ENCODE measurements at places on chromosomes 5 and 9.
A peak's percentile ranks its signal among the peaks of the same experiment; 100 is the strongest.

DNA sequence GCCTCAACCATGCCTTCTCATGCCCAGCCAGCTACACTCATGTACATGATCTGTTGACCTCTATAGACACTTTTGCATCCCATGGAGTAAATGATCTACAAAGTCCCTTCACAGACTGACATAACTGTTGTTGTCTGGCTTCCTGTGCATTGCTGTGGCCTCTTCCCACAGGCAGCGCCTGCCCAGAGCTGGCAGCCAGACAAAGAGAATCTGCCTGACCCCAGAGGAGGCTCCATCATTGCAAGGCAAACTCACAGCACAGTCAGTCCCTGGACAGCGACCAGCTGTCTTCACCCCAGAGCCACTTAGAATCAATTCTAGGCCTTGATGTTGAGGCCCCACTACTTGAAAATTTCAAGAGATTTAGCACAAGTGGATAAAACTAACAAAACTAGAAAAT lies 65.5 kb downstream of the INSYN2B start:
- DNase-seq = no peak

GRCh38 chr5:26482810-26483375 lies 555.5 kb downstream of the CDH9 start:
- DNase-seq = no peak

DNA sequence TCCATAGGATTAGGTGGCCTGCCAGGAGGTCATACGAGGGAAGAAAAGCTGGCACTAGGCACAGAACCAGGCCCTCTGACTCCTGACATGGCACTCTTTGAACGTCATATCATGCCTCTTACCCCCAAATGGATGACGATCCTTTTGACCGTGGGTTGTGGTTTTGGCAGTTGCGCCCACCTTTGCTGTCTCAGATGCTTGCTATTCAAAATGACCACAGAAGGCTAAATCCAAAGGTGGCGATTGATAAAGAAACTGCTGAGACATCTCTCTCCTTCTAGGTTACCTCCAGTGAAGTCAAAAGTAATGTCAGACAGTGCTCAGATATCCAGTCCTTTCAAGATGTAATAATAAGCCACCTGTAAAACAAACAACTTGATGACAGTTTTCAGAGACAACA lies 385.0 kb downstream of the EFNA5 start:
- DNase-seq = no peak

GRCh38 chr5:109483395-109483971 lies 73.7 kb upstream of the PJA2 start:
- DNase-seq = no peak

- DNase-seq = no peak
Observed at GRCh38 chr9:31958572-31958971, 425.9 kb upstream of the ACO1 start.

- DNase-seq = no peak
Observed at GRCh38 chr9:36169708-36170107, 520 bp downstream of the CCIN start.

DNA sequence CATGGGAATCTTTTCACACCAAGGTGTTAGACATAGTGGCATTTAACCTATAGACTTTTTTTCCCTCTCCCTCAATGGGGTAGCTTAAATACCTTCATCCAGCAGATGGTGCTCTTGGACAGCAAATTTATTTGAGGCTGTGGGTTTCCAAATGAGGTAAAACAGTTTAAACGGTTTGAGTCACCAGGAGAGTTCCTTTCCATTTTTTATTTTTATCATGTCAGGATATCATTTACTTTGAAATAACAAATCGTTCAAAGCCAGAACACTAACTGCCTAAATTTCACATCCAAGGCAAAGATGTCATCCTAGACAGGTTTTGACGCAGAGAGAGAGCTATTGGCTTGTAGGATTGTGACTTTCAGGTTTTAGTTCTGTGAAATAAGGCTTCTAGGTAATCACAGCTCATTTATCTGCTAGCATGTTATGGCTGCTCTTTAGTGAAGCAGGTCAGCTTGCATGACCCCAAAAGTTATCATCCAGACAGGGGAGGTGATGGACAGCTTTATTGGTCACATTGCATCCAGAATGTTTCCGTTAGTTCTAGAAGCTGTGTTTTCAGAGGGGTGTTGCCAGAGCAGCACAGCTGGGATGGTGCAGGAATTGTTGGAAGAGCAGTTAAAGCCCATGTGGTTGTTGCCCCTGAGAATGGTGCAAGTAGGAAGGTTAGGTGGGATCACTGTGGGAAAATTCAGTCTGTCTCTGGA lies 69.8 kb downstream of the KDM4C start:
- no peak for DNase-seq

DNA sequence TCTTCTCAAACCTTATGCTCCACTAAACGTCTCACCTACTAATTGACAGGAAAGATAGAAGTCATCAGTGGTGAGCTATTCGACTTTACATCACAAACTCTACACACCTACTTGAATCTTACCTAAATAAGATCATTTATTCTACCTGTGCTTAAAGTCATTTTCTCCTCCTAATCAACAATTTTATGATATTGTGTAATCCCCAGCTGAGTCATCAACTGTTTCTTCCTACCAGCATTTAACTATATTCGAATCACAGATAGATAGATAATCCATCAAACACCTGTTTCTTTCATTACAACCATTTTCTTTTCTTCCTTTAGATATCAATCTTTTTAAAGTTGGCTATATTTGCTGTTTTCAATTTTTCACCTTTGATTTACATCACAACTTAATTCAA lies 181.5 kb downstream of the LPAR1 start:
- no peak for DNase-seq

DNA sequence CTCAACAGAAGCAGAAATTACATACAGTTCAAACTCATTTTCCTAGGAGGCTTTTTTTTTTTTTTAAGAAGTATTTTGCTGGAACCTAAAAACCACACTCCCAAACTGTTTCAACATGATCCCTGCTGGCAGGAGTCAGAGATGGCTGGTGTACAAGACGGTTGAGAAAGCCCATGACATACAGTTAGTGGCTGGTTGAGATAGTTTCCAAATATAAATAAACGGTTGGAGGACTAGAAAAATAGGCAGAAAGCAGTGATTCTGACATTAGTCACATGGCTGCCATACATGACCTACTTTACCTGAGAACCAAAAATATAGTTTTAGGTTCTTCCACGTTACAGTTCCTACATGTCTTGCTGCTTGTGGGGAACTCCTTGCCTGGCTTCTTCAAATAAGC lies 31.7 kb upstream of the BASP1 start:
- no peak for DNase-seq

DNA sequence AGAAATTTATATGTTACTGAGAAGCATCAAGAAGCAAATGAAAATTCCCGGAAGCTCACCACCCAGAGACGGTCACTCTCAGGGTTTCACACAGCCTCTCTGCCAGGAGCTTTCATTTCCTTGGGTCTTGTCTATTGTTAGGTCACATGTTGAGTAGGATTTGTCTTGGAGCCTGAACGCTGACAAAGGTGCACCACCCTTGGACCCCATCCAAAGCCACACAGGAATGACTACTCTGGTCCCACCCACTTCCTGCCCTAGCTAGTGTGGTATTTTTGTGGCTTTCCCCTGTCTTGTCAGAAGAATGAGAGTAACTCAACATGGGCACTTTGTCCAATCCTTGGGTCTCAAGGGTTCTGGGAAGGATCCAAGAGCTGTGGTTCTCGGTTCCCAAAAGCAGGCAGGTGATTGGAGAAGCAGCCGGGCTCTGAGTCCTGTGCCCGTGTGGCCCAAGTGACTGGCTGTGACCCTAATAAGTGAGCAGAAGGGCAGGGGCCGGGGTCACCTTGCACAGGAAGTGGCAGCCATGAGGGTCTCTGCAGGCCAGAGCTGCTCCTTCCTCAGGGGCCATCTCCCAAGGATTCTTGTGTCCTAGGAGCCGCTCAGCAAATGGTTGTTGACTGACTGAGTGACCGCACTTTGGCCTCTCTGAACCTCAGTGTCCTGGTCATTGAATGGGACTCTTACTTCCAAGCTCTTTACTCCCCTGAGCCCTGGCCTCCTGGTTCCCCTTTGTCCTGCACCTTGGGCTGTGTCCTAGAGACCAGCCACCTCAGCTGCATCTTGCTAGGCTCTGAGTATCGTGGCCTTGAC lies 6.9 kb downstream of the FGD3 start:
- peak; percentile 55 for DNase-seq

DNA sequence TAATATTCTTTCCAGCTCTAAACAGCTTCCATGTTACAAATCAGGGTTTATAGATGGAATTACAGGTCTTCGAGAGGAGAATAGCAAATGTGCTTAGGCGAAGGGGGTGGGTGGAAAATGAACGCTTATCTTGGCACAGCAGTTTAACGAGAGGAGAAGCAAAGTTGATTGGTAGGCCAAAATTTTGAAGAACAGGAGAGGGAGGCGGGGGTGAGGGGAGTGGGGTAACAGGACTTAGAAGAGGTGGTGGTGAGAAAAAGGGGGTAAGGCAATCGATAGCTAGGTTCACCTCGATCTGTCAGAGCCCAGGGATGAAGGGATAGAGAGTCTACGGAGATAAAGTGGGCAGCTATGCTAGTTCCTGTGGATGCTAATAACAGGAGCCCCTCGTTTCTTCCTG lies 764 bp downstream of the ANKRA2 start:
- no peak for DNase-seq

DNA sequence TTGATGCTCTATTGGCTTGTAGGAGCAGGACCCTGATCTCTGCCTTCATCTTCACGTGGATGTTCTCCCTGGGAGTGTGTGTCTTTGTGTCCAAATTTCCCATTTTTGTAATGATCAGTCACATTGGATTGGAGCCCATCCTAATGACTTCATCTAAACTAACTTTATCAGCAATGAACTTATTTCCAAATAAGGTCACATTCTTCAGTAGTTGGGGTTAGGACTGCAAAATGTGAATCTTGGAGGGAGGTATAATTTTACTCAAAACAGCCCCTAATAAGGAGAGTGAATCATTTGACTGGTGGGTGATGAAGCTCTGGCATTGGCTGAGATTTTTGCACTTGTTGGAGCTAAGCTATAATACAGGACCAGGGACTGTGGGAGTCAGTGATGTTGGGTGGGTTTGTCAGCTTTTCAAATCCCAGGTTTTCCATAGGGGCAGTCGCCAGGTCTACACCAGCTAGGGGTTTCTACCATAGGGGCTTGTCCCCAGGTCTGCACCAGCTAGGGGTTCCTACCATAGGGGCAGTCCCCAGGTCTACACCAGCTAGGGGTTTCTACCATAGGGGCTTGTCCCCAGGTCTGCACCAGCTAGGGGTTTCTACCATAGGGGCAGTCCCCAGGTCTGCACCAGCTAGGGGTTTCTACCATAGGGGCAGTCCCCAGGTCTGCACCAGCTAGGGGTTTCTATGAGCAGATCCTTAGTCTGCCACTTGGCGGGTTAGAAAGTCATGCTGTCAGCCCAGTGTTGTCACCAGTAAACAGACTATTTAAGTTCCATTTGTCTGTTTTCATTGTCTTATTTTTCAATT lies 382.6 kb upstream of the DAP start:
- DNase-seq = no peak

- no peak for DNase-seq
Observed at GRCh38 chr5:99607124-99607523, 678.3 kb upstream of the CHD1 start.

- DNase-seq = no peak
Observed at GRCh38 chr9:86979657-86980056, 32.4 kb upstream of the GAS1 start.

GRCh38 chr5:78908173-78909061 lies 76.7 kb downstream of the ARSB start:
- DNase-seq = no peak

GRCh38 chr9:36006549-36007315 lies 30.0 kb upstream of the RECK start:
- no peak for DNase-seq

GRCh38 chr5:127298656-127299055 lies 8.1 kb downstream of the MEGF10 start:
- no peak for DNase-seq

DNA sequence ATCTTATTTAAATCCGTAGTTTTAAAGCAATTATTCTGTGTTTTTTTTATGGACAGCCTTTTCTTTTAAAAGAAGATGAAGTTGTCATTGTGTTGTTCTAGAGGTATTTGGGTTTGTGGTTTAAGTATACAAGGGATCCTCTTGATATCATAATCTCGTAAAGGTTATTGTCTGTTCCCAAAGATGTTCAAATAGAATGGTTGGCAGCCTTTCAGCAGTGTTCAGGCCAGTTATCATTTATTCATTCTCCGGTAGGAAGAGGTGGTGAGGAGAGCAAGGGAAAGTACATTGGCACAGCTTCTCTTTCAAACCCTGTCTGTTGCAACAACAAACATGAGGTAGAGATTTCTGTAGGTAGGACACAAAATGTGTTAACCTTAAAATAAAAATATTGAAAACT lies 147.0 kb downstream of the FOCAD start:
- DNase-seq = no peak

DNA sequence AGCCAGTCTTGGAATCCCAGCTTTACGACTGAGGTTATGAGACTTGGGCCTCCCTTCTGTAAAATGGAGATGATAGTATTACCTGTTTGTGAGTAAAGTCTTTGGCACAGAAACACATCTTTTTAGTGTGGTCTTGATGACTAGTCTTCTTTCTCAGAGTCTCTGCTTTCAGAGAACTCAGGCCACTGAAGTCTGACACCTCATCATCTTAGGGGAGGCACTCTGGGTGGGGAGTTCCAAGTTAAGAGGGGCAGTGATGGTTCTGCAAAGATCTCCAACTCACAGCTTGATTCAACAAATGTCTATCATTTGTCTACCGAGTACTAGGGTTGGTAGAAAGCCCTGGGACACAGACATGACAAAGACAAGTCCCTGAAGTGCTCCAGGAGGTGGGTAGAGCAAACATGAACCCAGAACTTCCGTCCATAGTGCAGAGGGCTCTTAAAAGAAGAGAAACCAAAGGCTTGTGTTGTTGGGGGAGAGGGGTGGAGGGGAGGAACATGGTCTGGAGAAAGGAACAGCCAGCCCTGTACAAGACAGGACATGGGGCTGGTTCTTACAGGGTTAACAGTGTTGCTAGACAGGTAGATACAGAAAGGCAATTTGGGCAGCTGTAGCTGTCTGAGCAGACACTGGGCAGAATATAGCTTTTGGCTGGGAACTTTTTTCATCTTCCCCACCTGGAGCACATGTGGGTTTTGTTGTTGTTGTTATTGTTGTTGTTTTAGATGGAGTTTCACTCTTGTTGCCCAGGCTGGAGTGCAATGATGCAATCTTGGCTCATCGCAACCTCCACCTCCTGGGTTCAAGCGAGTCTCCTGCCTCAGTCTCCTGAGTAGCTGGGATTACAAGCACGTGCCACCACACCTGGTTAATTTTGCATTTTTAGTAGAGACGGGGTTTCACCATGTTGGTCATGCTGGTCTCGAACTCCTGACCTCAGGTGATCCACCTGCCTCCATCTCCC lies 2.6 kb upstream of the CD14 start:
- no peak for DNase-seq

DNA sequence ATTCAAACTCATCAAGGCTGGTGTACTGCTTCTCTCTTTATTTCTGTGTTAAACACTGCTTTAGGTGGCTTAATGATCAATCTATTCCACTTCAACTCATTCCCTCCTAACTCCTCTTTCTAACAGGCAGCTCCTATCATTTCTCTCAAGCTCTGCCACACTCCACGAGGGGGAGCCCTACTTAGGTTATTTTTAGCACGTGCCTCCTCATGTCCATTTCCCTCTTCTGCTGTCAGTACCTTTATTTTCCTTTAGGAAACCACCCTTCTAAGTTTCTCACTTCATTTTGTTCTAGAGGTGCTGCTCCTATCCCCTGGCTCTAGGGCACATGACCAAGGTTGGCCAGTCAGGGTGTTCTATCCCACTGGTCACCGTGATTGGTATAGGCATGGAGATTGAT lies 6.7 kb upstream of the BRINP1 start:
- no peak for DNase-seq
